RKO (cell line): ENCODE measurements at places on chromosomes 5 and 9.
A peak's percentile ranks its signal among the peaks of the same experiment; 100 is the strongest.

- DNase-seq, result no peak
These were observed 675.7 kb upstream of the FTMT start for GRCh38 chr5:121175986-121176385.

DNA sequence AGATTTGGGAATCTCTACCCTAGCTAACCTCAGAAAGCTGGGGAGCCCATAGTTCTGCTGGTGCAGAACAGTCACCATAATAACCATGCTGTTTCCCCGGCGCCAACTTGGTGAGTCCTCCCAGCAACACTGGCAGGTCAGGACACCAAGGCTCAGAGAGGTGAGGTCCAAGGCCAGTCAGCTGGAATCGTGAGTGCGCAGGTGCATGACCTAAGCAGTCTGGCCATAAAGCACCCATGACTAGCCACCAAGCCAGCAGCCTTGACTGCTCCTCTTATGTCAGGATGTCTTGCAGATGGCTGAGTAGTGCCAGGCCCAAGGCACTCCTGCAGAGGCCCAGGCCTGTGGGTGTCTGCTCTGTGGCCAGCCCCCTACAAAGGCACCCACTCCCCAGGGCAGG lies 2.6 kb downstream of the RNF44 start:
- DNase-seq, result no peak

- DNase-seq, result peak; percentile 58
These were observed 132.9 kb upstream of the NR3C1 start for GRCh38 chr5:143536364-143536763.

DNA sequence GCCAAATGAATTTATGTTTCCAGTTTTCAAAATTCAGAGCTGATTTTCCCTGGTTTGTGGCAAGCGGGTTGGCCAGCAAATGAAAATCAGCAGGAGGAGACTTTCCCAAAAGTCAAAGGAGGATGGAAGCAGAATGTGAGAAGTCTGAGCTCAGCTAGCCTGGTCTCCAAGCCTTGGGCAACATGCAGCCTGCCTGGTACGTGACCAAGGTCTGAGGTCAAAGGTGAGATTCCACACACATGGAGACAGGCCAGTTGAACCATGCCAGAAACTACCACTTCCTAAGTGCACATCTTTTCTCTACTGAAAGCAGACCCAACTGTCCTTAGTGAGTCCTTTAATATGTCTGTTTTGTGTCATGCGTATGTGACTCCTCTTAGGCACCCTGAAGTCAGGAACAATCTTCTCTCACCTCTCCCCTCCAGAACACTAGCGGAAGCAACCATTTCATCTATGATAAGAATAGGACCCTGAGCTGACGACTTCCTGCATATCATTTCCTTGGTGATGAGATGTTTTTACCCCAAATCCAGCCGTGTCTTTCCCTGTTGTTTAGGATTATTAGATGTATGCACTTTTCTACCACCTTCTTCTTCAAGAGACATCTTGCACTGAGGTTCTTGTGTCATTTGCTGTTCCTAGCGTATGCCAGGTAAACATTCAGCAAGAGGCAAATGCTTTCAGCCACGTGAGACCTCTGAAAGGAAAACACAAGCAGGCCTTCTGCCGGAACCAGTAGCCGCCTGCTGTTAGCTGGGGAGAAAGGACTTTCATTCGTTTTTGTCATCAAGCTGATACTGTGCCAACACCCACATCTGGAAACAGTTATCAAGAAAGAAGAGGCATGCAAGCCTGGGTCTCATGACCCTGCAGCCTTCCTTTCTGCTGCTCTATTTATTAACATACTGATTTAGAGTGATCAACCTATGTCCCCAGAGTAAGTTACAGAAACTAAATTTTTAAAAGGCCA lies 9.7 kb upstream of the TGFBI start:
- DNase-seq, result no peak

GRCh38 chr9:91163773-91164471 lies 197.8 kb downstream of the AUH start:
- DNase-seq, result no peak

DNA sequence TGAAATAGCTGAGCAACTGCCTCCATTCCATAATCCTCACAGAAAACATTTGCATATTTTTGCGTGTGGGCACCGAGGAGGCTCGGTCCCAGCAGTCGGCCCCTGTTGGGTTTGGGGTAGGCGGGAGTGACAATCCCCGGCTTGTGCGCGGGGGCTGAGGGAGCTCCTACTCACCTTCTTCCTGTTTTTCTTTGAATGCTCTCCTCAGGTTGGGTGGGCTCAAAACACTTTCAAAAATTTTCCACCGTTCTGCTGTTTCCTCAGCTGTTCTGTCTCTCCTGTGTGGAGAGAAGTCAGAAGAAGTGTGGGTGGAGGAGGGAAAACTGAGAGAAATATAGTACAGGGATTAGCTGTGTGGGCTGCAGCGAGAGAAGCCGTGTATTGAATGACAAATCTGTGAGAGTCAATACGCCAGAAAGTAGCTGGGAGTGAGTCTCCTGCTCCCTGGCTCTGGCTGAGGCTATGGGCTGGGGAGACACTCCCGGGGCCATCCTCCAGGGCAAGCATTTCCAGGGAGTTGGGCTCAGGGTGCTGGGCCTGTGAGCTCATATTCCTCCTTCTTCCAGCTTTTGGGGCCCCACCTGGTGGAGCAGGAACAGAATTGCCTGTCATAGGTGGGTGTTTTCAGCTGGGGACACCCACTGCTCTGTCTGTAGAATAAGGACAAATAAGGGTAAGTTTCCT lies 84.7 kb downstream of the CMYA5 start:
- DNase-seq, result peak; percentile 53

GRCh38 chr5:149588936-149589335 lies 7.6 kb downstream of the ARHGEF37 start:
- DNase-seq, result no peak

DNA sequence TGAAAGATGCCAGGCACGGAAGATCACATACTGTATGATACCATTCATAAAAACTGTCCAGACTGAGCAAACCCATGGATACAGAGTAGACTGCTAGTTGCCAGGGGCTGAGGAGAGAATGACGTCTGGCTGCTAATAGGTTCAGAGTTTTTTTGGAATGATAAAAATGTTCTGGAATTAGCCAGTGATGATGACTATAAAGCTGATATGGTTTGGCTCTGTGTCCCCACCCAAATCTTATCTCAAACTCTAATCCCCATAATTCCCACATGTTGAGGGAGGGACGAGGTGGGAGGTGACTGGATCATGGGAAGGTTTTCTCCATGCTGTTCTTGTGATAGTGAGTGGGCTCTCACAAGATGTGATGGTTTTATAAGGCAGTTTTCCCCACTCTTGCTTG lies 37.4 kb downstream of the CAMSAP1 start:
- no peak for DNase-seq

GRCh38 chr9:120431268-120431667 lies 148.7 kb downstream of the CDK5RAP2 start:
- DNase-seq, result no peak

- DNase-seq, result no peak
These were observed 56.6 kb upstream of the MOCS2 start for GRCh38 chr5:53166183-53166495.

GRCh38 chr9:2177121-2177520 lies 162.0 kb downstream of the SMARCA2 start:
- no peak for DNase-seq

GRCh38 chr5:78377718-78378105 lies 17.3 kb downstream of the SCAMP1 start:
- no peak for DNase-seq
